ENCODE measurements at places on chromosomes 3 and 15. TPM values are rescaled to one million over a fixed set of nuclear protein-coding genes. Genes with fewer than 3 reads are reported as not detected.

The DLG1 gene
- total RNA-seq = 53.0 TPM

DNA sequence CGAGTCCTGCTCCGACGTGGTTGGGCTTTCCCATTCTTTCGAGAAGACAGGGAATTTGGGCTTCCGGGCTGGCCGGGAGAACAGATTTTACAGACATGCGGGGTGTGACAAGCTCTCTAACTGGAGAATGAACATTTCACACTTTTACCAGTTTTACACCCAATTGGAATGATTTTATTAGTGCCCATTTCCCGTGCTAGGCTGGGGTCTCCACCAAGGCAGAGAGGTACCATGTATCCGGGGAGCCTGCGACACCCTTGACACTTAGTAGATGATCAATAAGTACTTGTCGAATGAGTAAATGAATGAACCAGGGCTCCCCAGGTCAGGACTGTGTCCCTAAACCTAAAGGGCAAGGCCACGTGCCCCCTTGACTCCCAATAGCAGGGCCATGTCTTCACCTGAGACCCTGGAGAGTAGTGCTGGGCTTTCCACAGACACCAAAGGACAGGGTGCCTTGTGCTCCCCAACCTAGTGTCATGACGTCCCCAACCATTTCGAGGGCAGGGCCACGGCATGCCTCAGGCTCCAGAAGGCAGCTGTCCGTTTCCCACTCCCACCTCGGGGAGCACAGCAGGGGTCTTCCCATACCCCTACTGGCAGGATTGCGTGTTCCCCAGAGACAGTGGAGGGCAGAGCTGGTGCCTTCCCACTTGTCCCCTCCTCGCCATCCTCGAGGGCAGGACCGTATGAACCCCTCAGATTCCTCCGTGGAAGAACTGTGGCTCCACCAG, 679 bp upstream of the MYD88 start:
- DNase-seq = no peak

- DNase-seq = no peak
Observed at GRCh38 chr15:55183679-55184078, 13.1 kb downstream of the RSL24D1 start.

DNA sequence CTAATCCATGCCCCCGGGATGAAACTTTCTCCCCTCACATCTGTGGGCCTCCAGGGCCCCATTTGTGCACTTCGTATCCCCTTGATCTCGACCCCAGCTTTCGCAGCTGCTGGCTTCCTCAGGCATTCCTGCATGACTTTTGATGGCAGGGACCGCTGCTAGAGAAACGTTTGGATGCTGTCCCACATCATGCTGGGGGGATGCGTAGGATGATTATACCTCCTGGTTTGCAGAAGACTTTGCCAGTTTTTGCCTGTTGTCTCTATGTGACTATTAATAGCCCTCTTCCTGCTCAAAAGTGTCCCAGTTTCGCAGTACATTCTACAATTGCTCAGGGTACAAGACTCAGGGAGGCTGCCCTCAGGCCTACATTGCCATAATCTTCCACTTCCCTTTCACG, 10.4 kb upstream of the KCNAB1 start:
- DNase-seq = no peak

DNA sequence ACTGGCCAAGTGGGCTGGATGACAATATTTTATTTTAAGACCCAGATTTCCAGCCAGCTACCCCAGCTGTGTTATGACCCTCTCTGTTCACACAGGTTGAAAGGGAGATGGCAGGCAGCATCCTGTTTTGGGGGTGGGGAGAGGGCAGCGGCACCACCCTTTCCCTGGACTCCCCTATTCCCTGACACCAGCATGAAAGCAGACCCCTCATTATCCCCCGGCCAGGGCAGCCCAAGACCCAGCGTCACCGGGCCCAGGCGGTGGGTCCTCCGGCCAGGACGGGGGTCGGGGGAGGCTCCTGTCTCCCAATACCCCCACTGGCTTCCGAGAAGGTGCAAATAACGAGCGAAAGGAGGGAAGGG, 127.6 kb upstream of the MEF2A start:
- no peak for DNase-seq

Data from fibroblast of lung (primary cell).